NCI-H187 (cell line): ENCODE measurements at places on chromosomes 5 and 9.

DNA sequence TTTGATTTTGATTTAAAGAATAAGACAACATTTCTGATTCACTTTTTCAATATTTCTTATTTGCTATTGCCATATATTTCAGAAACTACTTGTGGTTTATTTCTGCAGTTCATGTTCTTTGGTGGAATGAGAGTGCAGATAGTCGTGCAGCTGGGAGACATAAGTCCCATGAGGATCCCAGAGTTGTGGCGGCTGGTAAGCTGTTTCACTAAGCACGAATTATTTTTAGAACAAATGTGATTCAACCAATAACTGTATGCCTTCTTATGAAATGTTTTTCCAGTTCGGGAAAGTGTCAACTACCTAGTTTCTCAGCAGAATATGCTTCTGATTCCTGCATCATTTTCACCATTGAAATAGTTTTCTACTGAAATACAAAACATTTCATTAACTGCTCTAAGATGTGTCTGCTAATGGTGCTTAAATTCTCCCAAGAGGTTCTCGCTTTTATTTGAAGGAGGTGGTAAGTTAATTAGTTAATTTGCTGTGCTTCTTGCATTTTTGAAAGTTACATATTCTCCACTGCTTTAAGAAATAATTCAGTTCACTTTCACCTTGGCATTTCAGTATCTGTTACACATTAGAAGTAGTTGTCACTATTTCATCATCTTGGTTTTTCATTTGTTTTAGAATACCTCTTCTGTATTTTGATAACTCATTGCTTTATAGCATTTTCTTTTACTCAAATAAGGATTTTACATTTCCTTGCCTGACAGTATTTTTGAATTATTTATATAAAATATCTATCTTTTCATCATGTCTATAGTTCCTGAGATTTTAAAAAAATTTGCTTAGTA is 9.0 kb downstream of the NIPSNAP3B start:
- no peak for DNase-seq

- DNase-seq, result no peak
These were observed 204.4 kb downstream of the SH3GL2 start for GRCh38 chr9:17783227-17783626.

DNA sequence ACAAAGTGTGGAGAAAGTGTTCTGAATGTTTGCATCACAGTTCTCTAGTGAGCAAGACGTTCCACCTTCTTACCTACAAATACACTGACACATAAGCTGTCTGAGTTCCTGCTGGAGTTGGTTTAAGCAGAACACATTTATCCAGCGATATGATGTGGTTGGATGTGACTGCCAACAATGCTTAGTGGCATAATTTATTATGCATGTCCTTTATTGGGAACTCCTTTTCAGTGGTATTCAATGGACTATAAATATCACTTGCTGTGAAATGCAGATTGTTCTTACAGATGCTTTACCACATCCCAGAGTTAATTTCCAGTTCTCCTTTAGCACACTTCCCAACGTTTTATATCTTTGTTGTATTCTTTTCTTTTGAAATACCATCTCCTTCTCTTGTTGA is 222.2 kb downstream of the LURAP1L start:
- no peak for DNase-seq

DNA sequence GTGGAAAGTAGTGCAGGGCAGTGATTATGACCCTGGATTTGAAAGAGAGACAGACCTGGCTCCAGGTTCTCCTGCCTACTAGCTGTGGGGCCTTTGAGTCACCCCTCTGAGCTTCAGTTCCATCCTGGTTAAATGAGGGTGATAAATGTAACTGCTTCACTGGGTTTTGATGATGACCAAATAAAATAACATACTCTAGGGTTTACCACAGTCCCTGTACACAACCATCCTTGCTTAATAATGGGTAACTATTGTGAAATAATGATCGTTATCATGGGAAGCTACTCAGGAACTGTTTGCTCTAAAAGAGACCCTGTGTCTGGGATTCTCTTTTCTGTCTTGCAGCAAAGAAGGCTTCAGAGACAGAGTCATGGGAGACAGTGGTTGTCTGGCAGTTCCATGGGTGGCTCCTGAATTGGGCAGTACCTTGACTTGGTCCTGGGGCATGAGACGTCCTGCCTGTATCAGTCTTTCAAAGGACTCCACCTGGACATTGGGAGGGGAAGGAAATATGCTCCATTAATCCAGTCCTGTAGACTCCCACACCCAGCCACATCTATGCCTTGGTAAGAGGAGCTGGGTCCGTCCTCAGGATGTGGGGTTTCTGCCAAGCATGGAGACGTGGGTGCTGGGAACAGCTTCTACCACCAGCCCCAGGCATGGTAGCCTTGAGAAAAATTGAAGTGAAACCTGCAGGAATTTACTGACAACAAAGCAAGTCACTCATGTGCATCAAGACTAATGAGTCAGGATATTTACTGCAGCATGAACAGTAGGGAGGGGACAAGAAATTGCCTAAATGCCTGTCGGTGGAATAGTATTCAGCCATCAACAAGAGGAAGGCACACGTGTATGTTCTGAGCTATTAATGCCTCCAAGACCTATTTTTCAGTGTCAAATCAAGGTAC is 23.4 kb downstream of the AKNA start:
- DNase-seq, result no peak

- no peak for DNase-seq
These were observed 801.4 kb downstream of the BRINP1 start for GRCh38 chr9:118567861-118568260.

GRCh38 chr5:55438998-55439397 is 95.8 kb downstream of the PLPP1 start:
- no peak for DNase-seq

- no peak for DNase-seq
These were observed 3.7 kb upstream of the FSD1L start for GRCh38 chr9:105444130-105444529.

DNA sequence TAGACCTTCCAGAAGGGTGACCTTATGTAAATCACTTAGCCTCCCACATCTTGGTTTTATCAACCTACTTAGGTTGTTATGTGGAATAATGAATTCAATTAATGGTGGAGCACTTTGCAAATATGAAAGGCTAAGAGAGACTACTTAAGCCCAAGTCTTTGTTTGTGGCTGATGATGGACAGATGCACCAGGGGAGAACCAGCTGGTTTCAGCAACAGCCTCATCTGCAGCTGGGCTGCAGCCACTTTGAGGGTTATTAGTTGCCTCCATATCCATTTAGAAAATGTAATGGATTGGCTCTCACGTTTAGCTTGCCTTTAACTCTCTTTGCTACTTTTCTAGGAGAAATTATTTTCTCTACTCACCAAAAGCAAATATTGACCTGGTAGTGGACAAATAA is 146.6 kb downstream of the ESM1 start:
- no peak for DNase-seq

GRCh38 chr5:133878236-133878555 is 90.2 kb downstream of the C5orf15 start:
- no peak for DNase-seq

DNA sequence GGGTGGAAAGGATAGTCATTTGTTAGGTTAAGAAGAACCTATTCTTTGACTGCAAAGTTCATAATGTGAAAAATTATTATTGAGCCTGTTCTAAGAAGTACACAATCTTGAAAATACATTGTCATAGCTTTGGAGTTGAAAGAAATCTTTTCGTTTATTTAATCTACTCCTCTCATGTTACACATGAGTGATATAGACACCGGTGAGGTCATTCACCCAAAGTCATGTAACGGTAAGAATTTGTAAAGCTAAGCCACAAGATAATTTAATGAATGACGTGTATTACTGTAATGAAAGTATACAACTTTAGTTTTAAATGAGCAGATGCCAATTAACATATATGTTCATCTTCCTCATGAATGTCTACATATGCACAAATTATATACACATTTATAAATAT is 284.1 kb upstream of the PDE4D start:
- DNase-seq, result no peak

DNA sequence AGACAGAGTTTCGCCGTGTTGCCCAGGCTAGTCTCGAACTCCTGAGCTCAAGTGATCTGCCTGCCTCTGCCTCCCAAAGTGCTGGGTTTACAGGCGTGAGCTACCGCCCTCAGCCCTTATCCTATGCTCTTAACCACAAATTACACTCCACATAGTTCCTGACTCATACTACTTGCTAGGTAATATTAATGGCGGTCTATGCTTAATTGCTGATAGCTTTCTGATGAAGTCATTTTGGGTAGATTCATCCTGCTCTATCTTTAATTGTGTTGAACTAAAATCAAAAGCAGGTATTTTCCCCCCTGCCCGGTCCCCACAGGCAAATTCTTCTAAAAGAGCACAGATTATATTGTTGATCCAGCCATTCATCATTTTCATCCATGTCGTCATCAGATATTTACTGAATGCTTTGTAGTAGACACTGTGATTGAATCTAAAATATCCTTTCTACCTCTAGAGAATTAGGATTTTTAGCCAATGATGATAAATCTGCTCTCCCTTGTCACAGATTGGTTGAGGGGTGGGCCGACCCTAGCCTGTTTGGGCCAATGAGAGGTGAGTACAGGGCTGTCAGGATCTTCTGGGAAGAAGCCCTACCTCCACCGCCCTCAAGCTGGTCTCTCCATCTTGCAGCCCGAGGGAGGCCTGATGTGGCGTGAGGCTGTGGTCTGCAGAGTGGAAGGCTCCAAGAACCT is 144.8 kb downstream of the NR3C1 start:
- DNase-seq, result no peak

- no peak for DNase-seq
These were observed 161.0 kb upstream of the SLC28A3 start for GRCh38 chr9:84501587-84501986.

GRCh38 chr5:41087461-41087860 is 16.3 kb upstream of the MROH2B start:
- DNase-seq, result no peak

DNA sequence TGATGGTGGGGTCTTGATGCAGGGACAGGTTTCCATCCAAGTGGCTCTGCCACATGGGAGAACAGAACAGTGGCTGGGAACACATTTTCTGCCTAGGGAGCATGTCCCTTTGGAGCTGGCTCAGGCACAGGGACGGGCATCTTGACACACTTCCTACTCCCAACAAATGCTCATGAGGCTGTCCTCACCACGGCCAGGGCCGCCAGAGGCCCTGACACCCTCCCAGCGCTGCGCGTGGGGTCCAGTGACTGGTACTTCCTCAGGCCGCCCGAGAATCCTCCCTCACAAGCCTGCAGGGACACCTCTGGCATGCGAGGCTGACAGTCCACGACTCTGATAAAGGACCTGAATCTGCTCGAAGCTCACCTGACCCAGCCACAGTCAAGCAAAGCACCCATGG is 61.0 kb upstream of the SARDH start:
- DNase-seq, result no peak

- no peak for DNase-seq
These were observed 64.4 kb downstream of the SUSD1 start for GRCh38 chr9:112110777-112111113.

- DNase-seq, result no peak
These were observed 18.9 kb upstream of the FAM174A start for GRCh38 chr5:100516285-100516684.

DNA sequence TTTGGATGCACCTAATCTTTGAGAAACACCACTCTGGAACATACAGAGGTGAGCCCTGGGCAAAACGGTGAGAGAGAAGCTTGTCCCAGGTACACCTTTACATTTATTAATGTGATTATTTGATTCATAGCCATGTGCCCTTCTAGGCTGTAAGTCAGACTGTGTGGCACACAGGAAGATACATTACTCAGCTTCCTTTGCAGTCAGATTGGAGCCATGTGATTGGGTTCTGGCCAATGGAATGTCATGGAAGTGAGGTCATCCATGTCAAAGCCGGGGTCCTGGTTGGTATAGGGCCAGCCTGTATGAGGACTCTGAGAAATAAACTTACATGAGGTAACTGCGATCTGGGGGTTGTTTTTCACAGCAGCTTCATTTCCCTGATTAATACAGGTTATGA is 106.8 kb upstream of the CD180 start:
- DNase-seq, result no peak

DNA sequence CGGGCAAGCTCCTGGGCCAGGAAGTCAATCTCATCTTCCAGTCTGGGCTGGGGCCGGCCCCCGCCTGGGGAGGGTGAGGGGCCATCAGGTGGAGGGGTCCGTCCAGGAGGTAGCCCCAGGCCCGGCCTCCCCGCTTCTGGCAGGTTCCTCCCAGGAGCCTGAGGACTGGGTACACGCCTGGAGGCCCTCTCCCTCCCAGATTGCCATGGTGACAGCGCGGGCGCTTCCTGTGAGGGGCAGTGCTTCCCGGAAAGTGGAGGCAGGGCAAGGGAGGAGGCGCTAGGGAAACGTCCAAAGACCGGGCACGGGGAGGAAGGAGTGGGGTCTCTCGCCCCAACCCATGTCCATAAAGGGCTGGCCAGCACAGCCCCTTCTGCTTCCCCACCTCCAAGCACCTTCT is 4.9 kb downstream of the NPDC1 start:
- no peak for DNase-seq

DNA sequence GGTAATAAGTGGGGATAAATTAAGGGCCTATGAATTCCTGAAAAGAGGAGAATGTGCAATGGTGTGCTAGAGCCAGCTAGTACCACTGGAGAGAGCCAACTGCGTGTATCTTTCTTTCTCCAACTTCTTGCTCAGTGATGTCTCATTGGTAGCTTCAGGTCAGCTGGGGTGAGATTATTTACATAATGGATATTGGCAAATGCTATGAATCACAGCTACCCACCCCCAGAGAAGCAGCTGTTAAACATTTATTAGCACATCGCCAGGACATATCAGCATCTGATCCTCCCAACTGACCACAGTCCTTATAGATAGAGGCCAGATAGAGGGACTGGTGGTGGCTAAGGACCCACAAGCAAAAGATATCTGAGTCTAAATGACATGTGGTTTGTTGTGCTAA is 421.3 kb downstream of the ACTL7B start:
- DNase-seq, result no peak

GRCh38 chr5:68644971-68645370 is 429.4 kb downstream of the PIK3R1 start:
- DNase-seq, result no peak

DNA sequence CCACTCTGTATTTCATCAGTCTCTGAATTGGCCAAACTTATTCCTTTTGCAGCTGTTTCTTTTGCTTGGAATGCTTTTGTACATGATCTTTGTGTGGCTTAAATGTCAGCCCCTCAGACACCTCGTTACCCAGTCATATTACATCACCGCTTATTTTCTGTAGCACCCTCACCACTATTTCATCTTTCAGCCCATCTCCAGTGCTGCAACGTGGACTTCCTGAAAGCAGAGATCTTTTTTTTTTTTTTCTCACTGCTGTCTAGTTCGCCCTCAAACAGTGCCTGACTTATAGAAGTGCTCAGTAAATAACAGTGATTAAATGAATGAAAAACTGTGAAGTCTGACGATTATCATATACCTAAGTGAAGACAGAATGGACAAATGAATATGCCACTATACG is 835 bp downstream of the SRA1 start:
- no peak for DNase-seq

- no peak for DNase-seq
These were observed 108.3 kb upstream of the KIF2A start for GRCh38 chr5:62197697-62198096.

DNA sequence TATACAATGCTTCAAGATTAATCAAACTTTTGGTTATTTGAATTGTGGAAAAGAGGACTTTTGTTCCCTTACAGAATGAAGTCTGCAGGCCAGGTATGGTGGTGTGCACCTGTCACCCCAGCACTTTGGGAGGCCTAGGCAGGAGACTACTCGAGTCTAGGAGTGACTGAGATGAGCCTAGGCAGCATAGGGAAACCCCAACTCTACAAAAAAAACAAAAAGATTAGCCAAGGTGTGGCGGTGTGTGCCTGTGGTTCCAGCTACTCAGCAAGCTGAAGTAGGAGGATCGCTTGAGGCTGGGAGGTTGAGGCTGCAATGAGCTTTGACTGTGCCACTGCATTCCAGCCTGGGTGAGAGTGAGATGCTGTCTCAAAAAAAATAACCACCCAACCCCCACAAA is 9.3 kb downstream of the CCNH start:
- no peak for DNase-seq
